ENCODE measurements at places on chromosomes 12 and 14.

DNA sequence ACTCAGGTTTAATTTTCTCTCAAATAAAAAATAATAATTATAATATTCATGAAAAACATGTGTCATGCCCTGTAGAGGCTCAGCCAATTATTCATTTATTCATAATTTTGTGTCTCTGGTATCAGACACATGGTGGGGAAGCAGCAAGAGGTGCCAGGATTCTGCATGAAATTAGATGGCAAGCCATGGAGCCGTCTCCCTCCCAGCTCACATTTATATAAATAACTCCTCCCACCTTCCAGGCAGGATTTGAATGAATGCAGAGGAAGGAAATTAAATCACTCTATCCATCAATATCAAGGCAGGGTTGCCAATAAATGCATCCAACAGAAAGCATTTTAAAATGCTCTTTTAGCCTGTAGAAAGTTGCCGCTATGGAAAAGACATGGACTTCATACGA, 98.1 kb downstream of the PTPRR start:
- no peak for DNase-seq

DNA sequence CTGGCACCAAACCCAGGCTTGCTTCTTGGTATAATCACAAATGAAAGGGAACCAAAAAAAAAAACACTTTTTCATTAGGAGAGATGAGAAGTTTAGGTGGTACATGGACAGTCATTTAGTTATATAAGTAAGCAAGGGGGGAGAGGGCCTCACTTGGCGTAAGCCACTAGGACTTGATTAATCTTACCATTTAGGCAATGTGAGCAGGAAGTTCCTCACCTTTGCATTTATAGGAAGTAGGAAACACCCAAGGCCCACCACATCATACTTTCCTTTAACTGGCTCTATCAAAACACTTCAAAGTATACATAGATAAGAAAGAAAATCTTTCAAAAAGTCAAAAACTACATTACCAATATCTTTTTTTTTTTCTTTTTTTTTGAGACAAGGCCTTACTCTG, 6.7 kb upstream of the RPS6KA5 start:
- no peak for DNase-seq

- DNase-seq = no peak
Measured at GRCh38 chr12:56221232-56221756, 428 bp downstream of the RNF41 start.

GRCh38 chr12:68572661-68573060, 38.0 kb upstream of the RAP1B start:
- no peak for DNase-seq

GRCh38 chr12:103043531-103044486, 86.3 kb downstream of the ASCL1 start:
- DNase-seq = no peak

DNA sequence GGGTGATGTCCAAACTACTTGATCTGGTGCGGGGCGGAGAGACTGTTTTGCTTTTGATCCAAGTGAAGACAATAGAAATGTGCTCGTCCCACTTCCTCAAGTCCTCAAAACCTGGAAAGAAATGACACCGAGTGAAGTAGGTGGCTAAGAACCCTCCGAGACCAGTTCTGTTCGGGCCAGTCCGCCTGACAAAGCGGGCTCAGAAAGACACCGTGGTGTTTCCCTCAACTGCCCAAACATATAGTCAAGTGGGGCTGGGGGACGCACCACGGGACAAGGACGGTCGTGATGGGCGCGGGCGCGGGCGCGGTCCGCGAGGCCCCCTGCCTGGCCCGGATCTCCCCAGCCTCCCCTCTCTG, 1.6 kb downstream of the PHLDA1 start:
- no peak for DNase-seq

DNA sequence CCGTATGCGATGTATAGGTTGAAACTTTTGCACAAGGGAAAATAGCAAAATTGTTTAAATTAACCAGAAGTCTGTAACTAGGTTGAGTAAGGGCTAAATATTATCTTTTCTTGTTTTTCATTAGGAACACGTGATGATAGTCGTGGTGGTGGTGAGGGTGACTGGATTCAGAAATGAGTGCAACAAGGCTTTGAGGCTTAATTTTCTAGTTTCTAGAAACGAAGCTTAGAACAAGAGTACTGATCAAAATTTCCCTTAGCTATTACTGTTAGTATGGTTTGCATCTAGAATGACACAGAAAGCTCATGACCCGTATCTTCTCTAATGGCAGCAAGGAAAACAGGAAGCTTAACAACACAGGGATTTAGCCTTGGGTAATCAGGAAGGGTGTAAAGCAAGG, 7.0 kb downstream of the SLIRP start:
- DNase-seq = no peak

DNA sequence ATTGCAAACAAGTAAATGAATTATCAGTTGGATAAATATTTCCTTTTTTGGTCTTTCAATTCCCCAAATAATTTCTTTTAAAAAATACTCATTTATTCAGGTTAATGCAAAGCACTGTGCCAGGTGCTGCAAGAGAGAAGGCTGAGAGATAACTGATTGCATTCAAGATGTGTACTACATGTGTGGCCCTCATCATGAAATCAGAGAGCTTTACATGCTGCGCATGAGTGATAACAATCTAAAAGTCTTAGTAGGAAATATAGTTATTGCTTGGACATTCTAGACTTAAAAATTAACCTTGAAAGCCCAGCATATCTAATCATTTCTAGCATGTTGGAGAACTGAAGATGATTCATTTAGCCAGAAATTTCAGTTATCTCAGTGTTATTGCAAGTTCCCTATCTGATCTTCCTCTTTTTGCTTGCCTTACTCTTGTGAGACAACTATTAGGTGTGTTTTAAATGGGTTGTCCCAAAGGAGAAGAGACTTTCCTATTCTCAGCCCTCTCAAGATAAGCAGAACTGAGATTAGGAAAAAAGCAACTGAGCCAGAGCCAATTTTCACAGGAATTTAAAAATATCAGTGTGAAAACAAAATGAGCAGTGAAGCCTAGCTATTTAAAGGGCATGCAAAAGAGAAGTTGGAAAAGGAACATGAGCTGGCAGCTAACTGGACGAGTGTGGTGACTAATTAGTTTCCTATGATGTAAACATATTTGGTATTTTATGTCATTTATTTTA, 60.9 kb downstream of the PLEKHA5 start:
- DNase-seq = no peak

DNA sequence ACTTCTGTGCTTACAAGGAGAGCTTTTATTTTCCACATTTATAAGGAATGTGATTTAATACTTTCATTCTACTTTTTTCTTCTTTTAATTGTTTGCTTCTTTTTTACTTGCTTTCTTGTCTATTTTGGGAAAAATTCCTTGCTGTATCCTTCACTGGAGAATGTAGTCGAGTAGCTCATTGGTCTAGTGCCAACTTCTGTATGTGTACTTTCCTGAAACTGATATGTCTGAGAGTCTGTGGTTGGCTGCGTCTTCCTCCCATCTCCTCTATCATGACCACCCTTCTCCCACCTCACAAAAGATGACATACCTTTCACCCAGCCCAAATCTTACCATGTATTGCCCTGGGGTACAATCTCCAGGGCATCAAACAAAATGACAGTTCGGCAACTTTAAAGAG, 51.8 kb downstream of the MSRB3 start:
- no peak for DNase-seq

Data from progenitor cell of endocrine pancreas (in vitro differentiated cells).